Activated CD4-positive, alpha-beta T cell treated with anti-CD3 and anti-CD28 coated beads, Interleukin-2, amount 50 U/mL, for 4 hours (primary cell): ENCODE measurements at places on chromosomes 7 and 10.
A peak's percentile ranks its signal among the peaks of the same experiment; 100 is the strongest.

GRCh38 chr7:139683137-139683921 is 94.5 kb downstream of the HIPK2 start:
- no peak for DNase-seq

DNA sequence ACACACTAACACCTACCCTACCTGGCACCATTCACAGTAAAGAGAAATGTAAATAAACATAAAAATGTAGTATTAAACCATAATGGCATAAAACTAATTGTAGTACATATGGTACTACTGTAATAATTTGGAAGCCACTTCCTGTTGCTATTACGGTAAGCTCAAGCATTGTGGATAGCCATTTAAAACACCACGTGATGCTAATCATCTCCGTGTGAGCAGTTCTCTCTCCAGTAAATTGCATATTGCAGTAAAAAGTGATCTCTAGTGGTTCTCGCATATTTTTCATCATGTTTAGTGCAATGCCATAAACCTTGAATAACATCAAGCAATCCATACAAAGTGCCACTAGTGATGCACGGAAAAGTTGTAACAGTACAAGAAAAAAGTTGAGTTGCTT is 75.4 kb downstream of the CFTR start:
- no peak for DNase-seq

- DNase-seq = no peak
Measured at GRCh38 chr7:121530227-121531174, 134.4 kb upstream of the FAM3C start.

- DNase-seq = peak; percentile 8
Measured at GRCh38 chr10:60732198-60732806, 46.0 kb upstream of the CDK1 start.

DNA sequence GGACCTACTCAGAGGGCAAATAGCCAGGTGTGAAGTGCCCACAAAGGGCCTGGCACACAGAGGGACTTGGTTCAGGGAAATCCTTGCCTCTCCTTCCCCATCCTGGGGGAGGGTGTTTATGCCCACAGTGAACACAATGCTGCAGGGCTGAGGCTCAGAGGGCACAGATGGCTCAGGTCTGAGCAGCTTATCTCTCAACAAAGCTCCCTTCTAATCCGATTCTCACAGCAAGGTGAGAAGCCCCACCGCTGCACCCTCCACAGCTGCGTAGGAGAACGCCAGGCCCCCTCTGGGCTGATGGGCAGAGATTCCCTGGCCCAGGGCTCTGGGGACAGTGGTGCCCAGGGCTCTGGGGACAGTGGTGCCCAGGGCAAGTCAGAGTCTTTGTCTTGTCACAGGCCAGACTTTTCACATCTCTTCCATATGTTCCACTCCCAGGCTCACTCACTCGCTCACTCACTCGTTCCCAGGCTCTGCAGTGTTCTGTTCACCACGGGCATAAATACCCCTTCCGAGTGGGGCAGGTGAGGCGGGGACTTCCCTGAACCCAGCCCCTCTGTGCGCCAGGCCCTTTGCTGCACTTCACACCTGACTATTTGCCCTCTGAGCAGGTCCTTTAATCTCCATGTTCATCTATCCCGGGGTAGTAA is 8.7 kb upstream of the CDHR1 start:
- no peak for DNase-seq

DNA sequence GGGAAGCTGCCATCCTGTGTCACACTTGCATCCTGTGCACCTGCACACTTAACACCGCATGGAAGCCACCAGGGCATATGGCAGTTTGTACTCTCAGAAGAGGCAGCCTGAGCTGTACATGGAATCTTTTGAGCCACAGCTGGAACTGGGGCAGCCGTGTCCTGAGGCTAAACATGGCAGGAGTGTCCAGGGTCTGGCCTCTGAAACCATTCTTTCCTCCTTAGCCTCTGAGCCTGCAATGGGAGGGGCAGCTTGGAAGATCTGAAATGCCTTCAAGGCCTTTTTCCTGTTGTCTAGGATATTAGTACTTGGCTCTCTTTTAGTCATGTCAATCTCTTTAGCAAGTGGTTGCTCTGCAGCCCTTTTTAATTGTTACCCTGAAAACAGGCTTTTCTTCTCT is 16.4 kb downstream of the PLCE1 start:
- DNase-seq = no peak

DNA sequence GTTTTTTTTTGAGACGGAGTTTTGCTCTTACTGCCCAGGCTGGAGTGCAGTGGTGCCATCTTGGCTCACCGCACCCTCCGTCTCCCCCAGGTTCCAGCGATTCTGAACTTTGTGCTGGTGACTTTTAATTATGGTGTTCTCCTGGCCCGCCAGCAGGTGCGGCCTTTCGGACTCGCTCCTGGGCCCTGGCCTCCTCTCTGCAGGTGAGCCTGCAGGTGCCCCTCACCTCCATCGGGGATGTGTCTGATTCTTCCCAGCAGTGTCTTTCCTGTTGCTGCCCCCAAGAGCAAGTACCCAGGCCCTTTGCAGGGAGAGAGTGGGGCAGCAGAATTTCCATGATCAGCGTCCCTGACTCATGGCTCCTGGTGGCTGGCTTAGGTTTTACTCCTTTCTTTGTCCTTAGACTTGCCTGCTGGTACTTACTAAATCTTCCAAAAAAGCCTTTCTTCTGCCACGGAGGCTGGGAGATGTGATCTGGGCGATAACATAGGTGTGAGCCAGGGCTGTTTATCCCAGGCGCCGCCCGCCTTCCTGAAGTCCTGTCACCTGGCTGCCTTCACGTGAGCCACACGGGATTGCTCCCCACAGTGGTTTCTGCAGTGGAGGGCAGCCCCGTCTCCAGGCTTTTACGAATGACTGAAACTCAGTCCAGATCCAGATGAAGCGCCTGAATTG is 10.7 kb downstream of the WIPI2 start:
- no peak for DNase-seq

DNA sequence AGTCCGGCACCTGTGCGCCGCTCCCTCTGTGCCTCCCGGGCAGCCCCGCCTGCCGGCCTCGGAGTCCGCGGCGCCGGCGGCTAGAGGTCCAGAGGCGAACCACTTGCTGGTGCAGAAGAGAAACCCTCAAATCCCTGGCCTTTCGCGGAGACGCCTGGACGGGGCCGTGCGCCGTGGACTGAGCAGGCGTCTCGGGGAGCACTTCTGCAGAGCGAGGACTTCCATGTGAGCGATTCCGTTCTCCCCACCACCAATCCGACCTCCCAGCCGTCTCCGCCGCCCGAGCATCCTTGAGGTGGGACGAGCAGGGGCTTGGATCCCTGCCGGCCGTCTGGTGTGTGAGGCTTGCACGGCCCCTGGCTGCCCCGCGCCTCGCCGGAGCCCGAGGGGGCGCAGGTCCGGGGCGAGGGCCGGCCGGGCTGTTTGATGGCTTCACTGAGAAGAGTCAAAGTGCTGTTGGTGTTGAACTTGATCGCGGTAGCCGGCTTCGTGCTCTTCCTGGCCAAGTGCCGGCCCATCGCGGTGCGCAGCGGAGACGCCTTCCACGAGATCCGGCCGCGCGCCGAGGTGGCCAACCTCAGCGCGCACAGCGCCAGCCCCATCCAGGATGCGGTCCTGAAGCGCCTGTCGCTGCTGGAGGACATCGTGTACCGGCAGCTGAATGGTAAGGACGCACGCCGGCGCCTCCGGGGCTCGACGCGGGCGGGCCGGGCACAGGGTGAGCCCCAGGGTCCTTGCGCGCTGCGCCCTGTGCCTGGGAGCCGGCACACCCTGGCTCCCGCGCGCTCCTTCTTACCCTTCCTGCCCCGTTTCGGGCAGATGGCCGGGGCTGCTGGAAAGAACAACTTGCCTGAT is 660 bp downstream of the GALNT17 start:
- no peak for DNase-seq

DNA sequence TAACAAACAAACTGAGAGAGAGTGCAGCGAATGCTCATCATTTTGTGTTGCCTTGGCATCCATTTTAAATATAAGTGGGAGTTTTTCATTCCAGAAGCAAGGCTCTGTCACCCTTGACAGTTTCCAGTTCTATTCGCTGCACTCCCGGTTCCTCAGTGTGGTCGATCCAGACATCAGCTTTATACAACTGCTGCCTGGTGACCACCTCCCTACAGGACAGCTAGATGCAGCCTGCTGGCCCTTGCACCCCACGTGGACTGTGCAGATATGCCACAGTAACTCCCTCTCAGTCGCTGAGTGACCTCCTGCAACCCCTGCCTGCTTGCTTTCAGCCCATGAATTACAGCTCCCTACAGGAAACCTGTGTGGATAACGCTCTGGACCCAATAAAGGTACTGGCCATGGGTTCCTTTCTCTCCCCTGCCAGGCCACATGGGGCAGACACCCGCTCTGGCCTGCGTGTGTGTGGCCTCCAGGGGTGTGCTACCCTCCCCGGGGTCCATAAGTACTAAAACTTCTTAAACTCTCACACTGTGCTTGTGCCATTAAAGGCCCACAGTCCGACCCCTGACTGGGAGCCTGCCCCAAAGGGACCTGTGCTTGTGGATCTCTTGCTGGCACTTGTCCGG is 23.6 kb downstream of the BEND7 start:
- DNase-seq = no peak

DNA sequence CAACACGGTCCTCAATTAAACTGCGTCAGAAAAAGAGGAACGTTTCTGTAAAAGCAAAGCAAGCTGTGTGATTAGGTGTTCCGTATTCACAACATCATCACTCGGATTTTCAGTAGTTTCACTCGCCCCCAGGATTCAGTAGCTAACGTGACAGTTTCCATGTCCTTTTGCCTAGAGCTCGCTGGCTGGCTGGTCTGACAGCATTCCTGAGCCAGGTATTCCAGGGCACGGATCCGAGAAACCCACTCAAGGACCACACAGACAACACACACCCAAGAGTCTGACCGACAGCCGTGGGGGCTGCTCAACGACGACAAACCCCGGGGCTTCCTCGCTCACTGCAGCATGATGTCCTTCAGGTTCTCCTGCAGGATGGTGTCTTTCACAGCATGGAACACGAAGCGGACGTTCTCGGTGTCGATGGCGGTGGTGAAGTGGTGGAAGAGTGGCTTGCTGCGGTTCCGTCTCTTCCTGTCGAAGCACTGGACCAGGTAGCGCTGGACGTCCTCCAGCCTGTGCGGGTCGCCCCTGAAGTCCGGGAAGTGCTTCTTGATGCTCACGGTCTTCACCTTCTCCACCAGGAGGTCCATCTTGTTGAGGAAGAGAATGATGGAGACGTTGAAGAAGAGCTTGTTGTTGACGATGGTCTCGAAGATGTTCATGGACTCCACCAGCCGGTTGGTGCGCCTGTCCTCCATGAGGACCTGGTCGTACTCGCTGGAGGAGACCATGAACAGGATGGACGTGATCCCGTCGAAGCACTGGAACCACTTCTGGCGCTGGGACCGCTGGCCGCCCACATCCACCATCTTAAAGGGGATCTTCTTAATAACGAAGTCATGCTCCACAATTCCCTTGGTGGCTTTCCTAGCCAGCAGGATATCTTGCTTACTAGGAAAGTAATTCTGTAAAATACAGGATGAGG is 43.1 kb downstream of the AMZ1 start:
- DNase-seq = no peak

DNA sequence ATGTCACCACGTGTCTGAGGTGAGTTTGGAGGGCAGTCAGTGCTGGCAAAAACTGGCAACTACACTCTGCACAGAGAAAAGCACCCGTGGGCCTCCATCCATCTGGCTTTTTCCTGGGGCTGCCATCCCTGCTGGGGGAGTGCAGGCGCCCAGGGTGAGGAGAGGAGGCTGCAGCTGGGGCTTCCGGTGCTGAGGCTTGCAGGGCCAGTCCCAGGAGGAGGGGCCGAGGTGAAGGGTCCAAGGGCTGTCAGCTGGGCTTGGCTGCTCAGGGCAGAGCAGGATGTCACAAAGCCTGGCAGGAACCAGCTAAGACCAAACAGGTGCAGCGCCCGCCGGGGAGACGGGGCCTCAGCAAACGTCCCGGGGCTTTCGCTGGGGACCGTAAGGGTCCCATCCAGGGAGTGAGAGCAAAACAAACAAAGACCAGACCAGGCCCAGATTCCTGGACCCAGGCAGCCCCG is 77.2 kb downstream of the CFAP46 start:
- no peak for DNase-seq

GRCh38 chr7:43018446-43018845 is 86.3 kb downstream of the MRPL32 start:
- no peak for DNase-seq

- no peak for DNase-seq
Measured at GRCh38 chr7:34133356-34133982, 228.1 kb downstream of the BMPER start.
